ENCODE measurements at places on chromosomes 5 and 9. TPM values are rescaled to one million over a fixed set of nuclear protein-coding genes. Genes with fewer than 3 reads are reported as not detected.

Gene LEAP2
- polyA plus RNA-seq, result 0.50 TPM

DNA sequence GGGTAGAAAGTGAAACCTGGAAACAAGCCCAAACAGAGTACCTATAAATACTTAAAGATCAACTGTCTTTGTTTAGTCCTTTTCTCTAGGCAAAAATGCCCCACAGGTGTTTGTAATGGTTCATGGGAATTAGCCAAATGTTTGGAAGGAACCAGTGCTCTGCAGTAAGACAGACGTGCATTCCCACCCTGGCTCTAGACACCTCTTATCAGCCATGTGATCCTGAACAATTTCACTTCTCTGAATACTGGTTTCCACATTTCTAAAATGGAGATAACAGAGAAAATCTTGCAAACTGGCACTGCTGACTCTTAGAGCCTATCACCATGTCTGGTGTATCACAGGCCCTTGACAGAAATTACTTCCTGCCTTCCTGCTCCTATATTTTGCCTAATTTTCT, 30.0 kb downstream of the GLIS3 start:
- DNase-seq, result no peak

- DNase-seq, result no peak
Measured at GRCh38 chr5:10581867-10582511, 18.1 kb downstream of the ANKRD33B start.

Gene PLPP1
- polyA plus RNA-seq, result 49.6 TPM

DNA sequence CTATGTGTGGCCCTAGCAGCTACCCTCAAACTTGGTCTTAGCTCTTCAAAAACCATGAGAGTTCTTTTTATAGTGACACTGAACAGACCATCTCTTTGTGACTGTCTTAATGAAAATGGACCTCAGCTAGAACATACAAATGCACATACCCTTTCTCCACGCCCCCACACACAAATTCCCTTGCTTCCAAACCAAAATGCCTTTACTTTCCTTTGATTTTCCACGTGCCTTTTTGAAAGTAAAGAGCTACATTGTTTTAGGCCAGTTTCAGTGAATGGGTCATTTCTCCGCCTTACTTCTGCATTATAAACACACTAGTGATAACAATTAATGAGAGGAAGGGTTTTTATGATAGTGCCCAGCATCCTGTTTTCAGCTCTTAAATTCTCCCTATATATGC, 105.8 kb upstream of the EFNA5 start:
- no peak for DNase-seq

Gene SLC36A2
- polyA plus RNA-seq, result not detected

Gene PCDHA1
- polyA plus RNA-seq, result 0.12 TPM

All from fibroblast of lung (primary cell).